ENCODE measurements at places on chromosomes 6 and 20. TPM values are rescaled to one million over a fixed set of nuclear protein-coding genes. Genes with fewer than 3 reads are reported as not detected.

Gene SMPDL3A
- 5.3 TPM for total RNA-seq

Gene JAG1
- total RNA-seq = 113 TPM

Gene AGPAT4
- total RNA-seq = 11.6 TPM

Gene SLC13A3
- total RNA-seq = under 0.01 TPM

Gene PPP1R14C
- not detected for total RNA-seq

Gene PRRT1
- total RNA-seq = under 0.01 TPM

Gene DUSP15
- total RNA-seq = 0.26 TPM

Gene CUL9
- 13.1 TPM for total RNA-seq

Gene SLC22A1
- total RNA-seq = not detected

Gene ZSCAN23
- total RNA-seq = under 0.01 TPM

Gene WFDC13
- total RNA-seq = not detected

DNA sequence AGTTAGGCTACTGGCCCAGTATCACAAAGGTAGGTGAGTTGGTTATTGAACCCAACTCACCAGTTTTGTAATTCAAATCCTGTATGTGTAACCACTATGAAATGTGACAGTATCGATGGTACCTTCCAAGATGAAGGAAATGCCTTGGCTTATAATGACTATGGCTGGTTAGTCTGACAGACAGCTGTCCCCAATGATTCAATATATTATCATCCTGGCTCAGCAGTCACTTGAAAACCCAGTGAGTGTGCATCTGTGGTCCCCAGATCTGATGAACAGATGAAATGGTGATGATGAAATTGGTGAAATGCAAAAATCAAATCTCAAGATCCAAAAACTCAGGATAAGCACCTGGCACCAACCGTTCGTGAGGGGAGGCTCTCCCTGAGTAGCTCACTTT lies 54.8 kb downstream of the TNFRSF21 start:
- no peak for DNase-seq

DNA sequence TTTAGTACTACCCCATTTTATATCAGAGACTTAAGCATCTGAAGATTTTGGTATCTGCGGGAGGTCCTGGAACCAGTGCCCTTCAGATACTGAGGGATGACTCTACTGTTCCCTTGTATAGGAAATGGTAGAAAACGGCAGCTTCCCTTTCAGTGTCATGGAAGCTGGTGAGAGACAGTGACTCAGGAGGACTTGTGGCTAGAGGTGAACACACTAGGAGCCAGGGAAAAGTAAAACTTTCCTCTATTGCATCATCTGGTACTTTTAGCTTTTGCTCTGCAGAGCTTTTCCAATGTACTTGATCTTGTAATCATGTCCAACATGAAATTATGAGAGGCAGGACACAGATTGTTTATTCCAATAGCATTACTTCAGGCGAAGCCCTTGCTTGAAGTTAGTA lies 45.0 kb downstream of the RNF144B start:
- DNase-seq = peak; percentile 52

DNA sequence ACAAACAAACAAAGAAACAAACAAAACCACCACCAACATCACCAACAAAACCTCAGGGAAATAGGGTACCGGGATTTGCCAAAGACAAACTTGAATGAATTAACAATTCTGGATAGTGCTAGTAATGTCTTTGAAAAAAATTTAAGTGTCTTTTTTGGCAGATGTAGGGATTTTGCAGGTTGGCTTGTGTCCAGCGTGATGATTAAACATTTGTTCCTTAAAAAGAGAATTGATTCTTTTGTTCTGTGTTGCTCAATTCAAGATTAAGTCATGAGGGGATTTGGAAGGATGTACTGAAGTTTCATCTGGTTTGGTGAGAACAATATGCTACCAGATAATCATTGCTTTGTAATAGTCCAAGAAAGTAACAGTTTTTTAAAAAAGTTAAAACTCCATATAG lies 125.1 kb upstream of the HS3ST5 start:
- DNase-seq = no peak

DNA sequence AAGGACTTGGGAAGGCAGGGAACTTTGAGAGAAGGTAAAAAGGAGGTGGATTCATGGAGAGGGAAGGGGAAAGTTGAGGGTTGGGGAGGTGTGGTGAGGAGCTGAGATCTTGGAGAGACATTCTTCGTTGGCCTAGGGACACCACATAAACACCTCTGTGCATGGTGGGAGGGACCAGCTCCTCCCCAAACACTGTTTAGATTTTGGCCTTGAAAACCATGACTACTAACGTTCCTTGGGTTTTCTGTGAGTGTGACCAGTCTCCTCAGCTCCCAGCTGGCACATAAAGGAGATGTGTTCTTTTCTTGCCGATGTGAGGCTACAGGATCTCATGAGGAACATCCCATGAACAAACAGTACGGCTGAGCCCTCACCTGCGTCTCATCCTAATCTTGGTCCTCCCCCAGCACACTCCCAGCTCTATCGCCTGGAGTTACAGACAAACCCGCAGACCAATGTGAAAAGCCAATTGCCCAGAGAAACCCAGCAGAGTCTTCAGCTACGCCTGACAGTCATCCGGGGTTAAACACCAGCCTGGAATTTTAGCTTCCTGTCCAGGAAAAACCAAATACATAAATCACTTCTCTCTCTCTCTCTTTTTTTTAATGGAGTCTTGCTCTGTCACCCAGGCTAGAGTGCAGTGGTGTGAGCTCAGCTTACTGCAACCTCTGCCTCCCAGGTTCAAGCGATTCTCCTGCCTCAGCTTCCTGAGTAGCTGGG lies 22.0 kb upstream of the DDR1 start:
- DNase-seq = peak; percentile 86

DNA sequence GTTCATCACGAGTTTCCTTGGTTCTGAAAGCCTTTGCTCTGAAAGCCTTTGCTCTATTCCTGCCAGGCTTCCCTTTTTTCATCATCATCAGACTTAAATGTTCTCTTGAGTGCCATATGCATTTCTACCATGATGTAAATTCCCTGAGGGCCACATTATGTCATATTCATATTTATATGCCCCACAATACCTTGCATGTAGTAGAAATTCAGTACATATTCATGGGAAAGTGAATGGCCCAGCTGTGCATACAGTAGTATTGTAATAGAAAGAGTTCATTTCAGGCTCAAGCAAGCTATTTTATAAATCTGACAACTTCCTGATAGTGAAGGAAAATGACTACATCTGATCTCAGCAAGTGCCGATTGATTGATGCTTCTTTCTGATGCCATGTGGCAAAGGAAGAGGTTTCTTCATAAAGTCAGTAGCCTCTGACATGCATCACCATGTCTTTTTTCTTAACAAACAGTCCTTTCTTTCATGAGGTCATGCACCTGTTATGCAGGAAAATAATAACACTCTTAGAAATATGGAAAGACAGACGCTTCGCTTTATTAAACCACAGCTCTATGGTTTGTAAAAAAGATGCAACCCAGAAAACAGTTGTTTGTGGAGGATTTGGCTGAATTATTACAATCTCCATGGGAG lies 308.7 kb downstream of the SAMD5 start:
- no peak for DNase-seq

GRCh38 chr6:67642582-67642981 lies 992.5 kb upstream of the ADGRB3 start:
- DNase-seq = no peak

- DNase-seq = no peak
These were observed 13.1 kb downstream of the FUCA2 start for GRCh38 chr6:143498428-143498827.

GRCh38 chr6:107970255-107970654 lies 12.2 kb upstream of the SEC63 start:
- DNase-seq = no peak

DNA sequence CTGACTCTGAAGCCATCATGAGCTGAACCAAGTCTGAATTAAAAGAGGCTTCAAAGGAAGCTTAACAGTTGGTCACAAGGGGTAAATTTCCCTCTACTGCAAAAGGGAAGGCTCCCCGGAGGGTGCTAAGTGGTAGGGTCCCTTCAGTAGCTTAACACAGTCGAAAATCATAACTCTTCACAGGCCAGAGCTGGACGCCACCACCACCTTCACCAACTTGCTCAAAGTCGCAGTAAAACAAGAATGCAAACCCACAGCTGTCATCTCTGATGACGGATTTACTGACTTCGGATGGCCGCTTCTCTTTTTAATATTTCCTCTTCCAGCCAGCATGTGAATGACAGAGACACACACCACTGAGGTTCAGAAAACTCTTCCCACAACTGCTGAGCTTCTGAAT lies 144.7 kb upstream of the FBXL4 start:
- DNase-seq = no peak

GRCh38 chr6:51640021-51640420 lies 447.4 kb downstream of the PKHD1 start:
- DNase-seq = no peak

GRCh38 chr20:14223806-14224205 lies 113.6 kb downstream of the FLRT3 start:
- no peak for DNase-seq

DNA sequence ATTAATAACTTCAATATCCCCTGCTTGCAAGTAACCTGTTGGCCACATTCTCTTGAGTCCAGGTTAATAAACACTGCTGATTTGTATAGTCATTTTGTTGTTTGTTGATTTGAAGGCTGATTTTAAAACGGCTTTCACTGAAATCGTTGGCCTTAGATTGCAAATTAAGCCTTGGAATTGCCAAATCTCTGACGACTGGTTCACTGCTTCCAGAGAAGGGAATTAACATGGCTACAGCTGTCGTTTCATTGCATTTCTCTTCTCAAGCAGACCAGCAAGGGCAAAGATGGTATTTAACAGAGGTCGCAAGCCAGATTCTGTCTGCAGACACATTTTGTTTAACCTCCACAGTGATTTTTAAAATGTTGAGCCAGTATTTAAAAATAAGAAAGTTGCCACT lies 470.9 kb downstream of the TFAP2A start:
- DNase-seq = no peak

DNA sequence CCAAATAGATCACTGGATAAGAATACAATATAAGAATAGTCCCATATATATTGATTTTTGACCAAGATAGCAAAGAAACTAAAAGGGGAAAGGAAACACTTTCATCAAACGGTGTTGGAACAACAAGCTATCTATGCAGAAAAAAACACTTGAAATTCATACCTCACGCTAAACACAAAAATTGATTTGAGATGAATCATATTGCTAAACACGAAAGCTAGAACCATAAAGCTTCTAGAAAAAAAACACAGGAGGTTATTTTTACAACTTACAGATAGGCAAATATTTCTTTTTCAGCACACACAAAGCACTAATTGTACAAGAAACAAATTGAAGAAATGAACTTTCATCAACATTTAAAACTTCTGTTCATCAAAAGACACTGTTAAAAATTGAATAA lies 36.7 kb upstream of the TMEM14A start:
- no peak for DNase-seq

DNA sequence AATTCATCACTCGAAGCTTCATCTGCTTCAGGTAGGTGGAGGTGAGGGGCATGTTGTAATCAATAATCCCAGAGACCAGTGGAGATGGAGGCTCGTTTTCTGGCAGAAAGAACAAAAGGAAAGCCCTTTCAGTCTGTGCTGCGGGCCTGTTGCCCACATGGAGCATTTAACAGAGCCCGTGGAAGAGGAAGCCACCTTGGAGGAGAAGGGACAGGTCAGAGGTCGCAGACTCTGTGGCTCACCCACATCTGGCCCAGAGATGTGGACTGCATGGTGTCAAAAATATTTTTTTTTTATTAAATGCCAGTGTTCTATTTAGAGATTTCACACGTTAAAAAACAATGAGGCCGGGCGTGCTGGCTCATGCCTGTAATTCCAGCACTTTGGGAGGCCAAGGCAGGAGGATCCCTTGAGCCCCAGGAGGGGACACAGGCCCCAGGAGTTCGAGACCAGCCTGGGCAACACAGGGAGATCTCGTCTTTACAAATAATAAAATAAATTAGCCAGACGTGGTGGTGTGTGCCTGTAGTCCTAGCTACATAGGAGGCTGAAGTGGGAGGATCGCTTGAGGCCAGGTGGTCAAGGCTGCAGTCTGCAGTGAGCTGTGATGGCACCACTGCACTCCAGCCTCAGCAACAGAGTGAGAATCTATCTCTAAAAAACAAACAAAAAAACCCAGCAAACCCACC lies 73.6 kb downstream of the NOL4L start:
- DNase-seq = no peak

- DNase-seq = no peak
These were observed 744.3 kb upstream of the DEFB115 start for GRCh38 chr20:30513050-30513628.

DNA sequence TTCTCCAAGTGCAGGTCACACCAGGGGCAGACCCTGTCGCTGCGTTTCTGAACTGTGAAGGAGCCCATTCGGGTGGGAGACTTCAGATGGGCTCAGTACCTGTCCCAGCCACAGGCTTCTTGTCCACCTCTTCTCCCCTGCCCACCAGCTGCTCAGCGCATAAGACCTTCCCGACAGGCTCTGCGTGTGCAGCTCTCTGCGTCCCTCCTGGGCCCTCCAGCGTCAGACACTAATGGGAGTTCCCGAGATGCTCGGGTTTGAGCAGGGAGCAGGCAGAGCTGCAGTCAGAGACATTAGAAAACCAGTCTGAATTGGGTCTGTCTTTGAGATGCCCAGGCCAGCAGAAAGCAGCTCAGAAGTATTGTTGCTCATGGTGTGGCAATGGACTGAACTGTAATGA lies 50.4 kb downstream of the TCP11 start:
- DNase-seq = no peak

- DNase-seq = no peak
These were observed 14.9 kb downstream of the SYCP2L start for GRCh38 chr6:10901770-10902169.

- DNase-seq = no peak
These were observed 43.1 kb upstream of the ZNF831 start for GRCh38 chr20:59120491-59120890.

GRCh38 chr6:129709196-129709768 lies 695 bp downstream of the ARHGAP18 start:
- DNase-seq = no peak

DNA sequence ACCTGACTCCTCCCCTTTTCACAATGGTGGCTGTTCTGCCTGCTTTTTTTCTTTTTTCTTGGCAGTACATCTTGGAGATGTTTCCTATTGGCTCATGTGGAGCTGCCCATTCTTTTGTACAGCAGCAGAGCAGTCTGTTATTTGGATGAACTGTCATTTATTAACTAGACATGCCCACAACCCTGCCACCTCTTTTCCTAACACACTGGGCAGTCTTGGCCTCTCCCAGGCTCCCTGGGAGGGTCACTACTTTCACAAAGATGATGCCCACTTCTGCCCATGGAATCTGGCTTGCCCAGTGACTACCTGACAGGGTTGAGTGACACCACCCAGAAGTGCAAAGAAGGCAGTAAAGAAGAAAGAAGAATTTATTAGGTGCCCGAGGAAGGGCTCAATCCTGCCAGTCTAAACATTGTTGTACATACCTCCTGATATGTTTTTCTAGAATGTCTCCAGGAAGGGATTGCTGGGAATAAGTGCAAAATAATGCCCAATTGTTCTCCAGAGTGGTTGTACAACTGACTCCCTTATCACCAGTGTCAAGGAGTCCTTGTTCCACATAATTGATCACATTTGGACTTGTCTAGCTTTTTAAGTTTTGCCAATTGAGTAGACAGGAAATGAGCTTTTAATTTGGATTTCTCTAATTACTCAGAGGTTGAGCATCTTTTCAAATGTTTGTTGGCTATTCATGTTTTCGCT lies 19.7 kb upstream of the SCRT2 start:
- DNase-seq = no peak
